Tibial nerve (tissue), 4 donors: ENCODE measurements at places on chromosomes 13 and 19. TPM values are rescaled to one million over a fixed set of nuclear protein-coding genes. Genes with fewer than 3 reads are reported as not detected.

CYP2F1 gene
- total RNA-seq = not detected

ZNF763 gene
- total RNA-seq = 8.2 TPM

SCAF1 gene
- 53.7 TPM for total RNA-seq

CYP4F2 gene
- not detected for total RNA-seq

DNA sequence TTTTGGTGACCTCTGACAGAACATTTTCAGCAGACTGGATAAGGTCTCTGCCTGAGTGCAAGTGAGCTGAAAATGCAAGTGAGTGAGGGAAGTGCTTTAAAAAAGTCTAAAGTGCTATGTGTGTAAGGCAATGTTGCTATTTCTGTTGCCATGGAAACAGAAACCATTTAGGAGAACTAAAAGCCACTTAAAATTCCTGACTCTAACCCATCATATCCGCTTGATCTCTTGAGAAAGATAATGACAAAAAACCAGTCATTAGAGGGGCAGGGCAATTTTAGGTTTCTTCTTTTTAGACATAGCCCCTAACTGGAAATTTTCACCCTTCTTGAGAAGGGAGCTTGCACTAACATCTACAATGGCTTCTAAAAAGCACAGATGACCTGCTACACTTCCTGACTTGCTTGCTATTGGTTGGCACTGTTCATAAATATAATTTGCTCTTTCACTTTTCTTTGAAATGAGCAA, at the start of gene CYSLTR2:
Gene CYSLTR2 (plus strand): TSS at position 458 of the 468 bp plus-strand sequence. CDS start 52,889 bp downstream, outside the sequence.
- DNase-seq = no peak

DNA sequence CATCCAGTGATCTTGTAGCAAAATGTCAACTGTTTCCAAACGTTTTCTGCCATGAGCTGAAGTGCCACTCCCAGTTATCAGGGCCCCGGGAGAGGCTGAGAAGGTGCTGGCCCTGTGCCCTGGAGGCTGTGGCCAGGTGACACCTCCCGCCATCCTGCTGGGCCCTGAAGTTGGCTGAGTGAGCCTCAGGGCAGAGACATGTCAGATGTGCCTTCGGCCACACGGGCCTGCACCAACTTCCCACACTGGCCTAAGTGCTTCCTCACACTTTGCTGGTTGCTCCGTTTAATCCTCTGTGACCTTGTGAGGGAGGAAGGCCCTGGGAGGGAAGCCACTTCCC, 4.8 kb downstream of the ADPRHL1 start:
- DNase-seq = no peak

- no peak for DNase-seq
These were observed 2049.5 kb upstream of the PRR20A start for GRCh38 chr13:55091172-55091571.

DNA sequence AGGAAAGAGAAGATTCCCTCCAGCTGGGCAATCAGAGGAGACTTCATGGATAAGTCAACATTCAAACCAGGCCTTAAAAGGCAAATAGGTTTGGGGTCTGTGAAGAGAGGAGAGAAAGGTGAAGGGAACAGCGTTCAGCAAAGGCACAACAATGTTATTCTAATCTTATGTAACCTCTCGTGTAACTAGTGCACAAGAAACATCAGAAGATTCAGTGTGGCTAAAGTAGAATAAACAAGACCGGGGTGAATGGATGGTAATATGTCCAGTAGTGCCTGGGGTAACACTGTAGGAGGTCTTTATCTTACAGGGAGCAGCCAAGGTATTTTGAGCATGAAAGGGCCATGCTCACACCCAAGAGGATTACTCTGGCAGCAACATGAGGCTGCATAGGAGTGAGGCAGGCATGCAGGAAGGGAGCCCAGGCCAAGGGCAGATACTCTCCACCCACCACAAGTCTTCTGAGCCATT, 24.1 kb downstream of the LHFPL6 start:
- DNase-seq = no peak

DNA sequence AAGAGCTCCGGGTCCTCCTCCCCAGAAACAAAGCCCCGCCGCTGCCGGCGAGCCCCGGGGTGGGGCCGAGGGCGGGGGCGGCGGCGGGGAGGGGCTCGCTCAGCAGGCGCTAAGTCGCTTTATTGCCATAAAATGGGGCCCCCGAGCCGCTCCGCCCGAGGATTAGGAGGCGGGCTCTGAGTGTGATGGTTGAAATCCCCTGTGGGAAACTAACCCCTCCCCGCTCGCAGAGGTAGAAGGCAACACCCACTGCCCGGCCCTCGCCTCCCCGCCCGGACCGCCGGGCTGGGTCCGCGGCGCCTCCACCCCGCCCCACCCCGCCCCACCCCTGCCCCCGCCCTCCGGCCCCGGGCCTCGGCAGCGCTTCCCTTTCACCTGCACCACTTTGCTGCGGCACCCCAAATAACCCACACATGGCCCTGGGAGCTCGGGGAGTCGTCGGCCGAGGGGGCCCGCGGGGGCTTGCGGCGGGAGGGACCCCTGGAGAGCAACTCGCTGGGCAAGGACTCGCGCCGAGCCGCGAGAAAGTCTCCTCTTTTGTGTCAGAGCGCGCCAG, at the start of gene KLF12:
Gene KLF12 (minus strand): TSS at position 184 of the 556 bp plus-strand sequence.
- peak; percentile 76 for DNase-seq
